ENCODE measurements at places on chromosomes 7 and 10. TPM values are rescaled to one million over a fixed set of nuclear protein-coding genes. Genes with fewer than 3 reads are reported as not detected.
A peak's percentile ranks its signal among the peaks of the same experiment; 100 is the strongest.

The JCAD gene
- 31.8 TPM for polyA plus RNA-seq

The SPAM1 gene
- polyA plus RNA-seq, result not detected

The FAM25A gene
- polyA plus RNA-seq, result not detected

- no peak for DNase-seq
Measured at GRCh38 chr7:2782121-2782520, 62.0 kb downstream of the GNA12 start.

GRCh38 chr10:57015595-57016318 is 654.7 kb upstream of the ZWINT start:
- no peak for DNase-seq

DNA sequence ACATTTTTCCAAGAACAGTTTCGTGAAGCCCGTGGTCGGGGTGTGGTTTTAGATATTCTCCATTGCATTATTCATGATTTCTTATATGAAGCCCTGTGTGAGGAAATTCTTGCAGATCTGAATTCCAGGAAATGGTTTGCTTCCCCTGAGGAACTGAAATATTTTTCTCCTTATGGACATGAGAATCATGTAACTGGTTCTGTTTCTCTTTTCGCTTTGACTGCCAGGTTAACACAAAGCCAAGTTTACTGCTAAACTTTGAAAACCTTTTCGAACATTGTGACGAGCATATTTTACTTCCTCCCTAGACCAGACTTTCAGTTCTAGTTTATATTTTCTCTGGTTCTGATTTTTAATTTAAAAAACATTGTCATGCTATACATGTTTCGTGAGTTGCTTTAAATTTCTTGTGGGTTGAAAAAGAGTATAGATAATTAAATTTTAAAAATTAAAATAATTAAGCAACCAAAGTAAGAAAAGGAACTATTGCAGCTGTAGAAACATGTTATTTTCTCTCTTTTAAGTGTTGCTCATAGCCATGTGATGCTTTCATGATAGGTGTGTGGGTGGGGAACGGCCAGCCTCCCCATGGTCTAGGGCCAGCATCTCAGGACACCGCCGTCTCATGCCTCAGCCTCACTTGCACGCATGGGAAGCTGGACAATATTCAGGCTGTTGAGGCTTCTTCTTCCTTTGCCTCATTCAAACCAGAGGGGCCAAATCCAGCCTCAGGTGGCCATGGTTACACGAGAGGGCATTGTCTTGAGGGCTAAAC is 97.1 kb downstream of the CREB5 start:
- no peak for DNase-seq

The OR2A1 gene
- polyA plus RNA-seq, result not detected

DNA sequence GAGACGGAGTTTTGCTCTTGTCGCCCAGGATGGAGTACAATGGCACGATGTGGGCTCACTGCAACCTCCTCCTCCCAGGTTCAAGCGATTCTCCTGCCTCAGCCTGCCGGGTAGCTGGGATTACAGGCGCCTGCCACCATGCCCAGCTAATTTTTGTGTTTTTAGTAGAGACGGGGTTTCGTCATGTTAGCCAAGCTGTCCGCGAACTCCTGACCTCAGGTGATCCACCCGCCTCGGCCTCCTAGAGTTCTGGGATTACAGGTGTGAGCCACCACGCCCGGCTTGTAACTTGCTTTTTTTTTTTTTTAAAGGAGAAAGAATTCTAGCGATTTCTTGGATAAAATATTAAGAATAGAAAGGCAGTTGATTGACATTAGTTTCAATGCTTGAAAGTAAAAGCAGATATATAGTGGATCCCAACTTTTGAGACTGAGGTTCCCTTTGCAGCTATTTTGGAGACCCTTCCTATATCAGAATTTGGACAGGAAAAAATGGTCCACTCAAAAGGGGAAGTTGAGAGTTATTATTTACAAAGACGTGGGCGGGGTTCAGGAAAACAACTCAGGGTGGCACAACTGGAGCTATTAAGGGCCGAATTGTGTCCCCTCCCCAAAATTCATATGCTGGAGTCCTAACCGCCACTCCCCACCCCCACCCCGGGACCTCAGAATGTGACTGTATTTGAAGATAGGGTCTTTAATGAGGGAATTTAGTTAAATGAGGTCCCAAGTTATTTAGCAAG is 1.3 kb upstream of the ERCC6 start:
- DNase-seq, result no peak

- no peak for DNase-seq
Measured at GRCh38 chr10:3754727-3755439, 30.1 kb downstream of the KLF6 start.

The NPFFR1 gene
- 0.20 TPM for polyA plus RNA-seq

DNA sequence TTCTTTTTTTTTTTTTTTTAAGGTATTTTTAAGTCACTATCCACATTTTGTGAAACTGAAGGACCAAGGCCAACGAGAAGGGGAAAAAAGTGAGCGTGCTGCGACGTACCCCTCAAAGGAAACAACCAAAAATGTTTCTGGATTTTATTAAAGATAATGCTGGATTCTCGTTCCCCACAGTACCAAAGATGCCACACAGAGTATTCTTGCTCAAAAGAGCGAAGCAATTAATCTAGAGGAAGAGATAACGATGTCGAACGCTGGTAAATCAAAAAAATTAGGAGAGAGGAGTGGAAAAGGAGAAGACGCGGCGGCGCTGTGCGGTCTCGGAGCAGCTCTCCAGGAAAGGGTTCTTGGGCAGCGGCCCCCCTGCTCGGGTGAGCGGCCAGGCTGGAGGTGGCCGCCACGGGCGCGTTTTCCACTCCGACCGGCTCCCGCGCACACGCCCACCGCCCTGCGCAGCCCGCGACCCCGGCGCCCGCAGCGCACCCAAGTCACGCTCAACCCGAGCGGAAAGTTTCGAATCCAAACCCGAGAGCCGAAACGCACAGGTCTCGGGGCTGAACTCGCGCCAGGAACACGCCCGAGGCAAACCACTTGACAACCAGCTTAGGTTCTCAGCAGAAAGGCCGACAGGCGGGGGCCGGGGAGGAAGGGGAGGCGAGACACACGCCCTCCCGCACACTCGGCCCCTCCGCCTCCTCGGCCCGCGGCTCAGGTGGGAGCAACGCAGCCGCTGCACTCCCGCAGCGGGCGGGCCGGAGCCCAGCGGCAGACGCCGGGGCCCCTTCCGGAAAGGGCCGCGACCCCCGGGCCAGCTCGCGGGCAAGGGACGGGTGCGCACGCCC is 989 bp downstream of the SRPK2 start:
- DNase-seq, result peak; percentile 60

The MYOF gene
- polyA plus RNA-seq, result 29.9 TPM

The ATOH7 gene
- 1.4 TPM for polyA plus RNA-seq

The CCL24 gene
- not detected for polyA plus RNA-seq

The SAMD9 gene
- polyA plus RNA-seq, result 6.6 TPM

DNA sequence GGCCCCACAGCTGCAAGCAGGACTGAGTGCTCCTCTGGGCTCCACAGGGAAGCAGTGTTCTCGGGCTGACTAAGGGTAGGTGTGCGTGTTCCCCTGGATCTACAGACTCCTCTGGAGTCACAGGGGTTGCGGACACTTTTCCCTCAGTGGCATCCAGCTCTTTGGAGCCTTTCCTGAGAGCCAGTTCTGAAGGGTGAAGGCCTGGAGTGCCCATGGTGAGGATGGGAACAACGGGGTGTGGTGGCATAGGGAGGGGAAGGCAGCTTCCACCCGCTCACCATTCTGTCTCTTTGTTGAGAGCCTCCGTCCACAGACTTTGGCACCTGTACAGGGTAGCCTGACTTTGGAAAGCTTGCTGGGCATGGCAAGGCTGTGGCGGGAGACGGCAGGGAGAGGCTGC is 104.1 kb upstream of the PCBD1 start:
- no peak for DNase-seq

Measured in right renal pelvis (tissue), 4 donors.